PC-3 (cell line): ENCODE measurements at places on chromosomes 1 and 21. TPM values are rescaled to one million over a fixed set of nuclear protein-coding genes. Genes with fewer than 3 reads are reported as not detected.

FAM72D gene
- 7.8 and 10.7 TPM in 2 replicates for total RNA-seq

KRTAP7-1 gene
- not detected in 2 replicates for total RNA-seq

MRPL39 gene
- total RNA-seq: 62.0 and 107 TPM in 2 replicates

CGN gene
- total RNA-seq: 13.3 and 20.1 TPM in 2 replicates

SPRR2G gene
- total RNA-seq: not detected in 2 replicates
